A549 treated with GW870086 at 1 μM for 4 hours (cell line): ENCODE measurements at places on chromosomes 6 and 20. TPM values are rescaled to one million over a fixed set of nuclear protein-coding genes. Genes with fewer than 3 reads are reported as not detected.

The PRDM13 gene
- total RNA-seq = 0.81 to 1.2 TPM (median 0.87 TPM) in 5 replicates

The COL11A2 gene
- total RNA-seq = 0.45 to 0.93 TPM (median 0.71 TPM) in 5 replicates

The PEDS1 gene
- 37.2 to 50.6 TPM (median 46.3 TPM) in 5 replicates for total RNA-seq

The GFOD1 gene
- 1.6 to 1.9 TPM (median 1.8 TPM) in 5 replicates for total RNA-seq
